ENCODE measurements at places on chromosomes 13 and 19.

DNA sequence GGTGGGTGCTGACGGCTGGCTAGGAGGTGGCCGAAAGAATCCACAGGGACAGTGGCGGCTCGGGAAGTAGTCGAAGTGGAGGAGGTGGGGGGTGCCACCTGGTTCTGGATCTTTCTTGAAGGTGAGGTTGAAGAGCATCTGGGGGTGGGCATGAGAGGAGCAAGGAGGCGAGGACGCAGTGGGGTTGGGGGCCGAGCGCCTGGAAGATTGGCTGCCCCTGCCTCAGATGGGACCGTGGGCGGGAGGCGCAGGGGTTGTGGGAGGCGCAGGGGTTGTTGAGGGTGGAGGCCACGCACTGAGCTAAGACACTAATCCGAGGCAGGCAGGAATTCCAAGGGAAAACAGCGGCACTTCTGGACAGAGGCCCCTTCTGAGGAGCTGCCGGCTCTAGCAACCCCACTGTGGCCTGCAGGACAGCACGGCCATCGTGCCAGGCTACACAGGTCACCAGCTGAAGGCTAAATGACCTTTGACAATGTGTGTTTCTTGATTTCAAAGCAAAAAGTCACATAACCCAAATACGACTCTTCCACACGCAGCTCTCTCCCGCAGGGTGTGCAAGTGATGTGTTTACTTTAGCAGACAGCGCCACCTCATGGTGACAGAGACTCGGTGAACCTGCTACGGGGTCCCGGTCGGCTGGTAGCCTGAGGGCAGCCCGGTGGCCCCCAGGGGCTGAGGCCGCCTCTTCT is 44.1 kb upstream of the RANBP3 start:
- peak; percentile 4 for DNase-seq

DNA sequence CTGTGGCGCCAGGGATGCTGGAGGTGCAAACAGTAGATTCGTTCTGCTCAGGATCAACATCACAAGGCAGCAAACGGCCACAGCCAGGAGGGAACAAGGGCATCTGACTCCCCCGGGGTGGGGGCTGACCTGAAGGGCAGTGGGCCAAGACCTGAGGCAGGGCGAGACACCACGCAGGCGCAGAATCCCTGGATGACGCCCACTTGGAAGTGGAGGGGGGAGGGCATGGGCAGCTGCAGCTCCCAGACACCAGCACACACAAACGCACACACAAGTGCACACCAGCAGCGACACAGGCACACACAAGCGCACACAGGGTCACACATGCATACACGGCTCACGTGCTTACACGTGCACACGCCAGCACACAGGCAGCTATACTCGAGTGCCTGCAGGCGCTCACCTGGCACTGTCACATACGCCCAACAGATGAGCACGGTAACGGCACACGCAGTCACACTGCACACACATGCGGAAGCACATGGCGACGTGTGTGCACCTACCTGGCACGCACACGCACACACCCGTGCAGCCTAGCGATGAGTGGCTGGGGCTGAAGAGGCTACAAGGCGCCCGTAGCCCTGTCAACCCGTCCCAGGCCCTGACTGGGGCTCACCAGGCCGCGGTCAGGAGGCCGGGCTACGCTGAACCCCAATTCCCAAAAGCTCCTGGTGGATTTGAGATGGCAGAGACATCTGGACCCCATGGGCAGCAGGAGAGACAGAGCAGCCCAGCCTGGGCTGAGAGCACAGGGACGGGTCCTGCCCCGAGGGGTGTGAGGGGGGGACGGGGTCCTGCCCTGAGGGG is 5.5 kb downstream of the C2CD4C start:
- DNase-seq: no peak

DNA sequence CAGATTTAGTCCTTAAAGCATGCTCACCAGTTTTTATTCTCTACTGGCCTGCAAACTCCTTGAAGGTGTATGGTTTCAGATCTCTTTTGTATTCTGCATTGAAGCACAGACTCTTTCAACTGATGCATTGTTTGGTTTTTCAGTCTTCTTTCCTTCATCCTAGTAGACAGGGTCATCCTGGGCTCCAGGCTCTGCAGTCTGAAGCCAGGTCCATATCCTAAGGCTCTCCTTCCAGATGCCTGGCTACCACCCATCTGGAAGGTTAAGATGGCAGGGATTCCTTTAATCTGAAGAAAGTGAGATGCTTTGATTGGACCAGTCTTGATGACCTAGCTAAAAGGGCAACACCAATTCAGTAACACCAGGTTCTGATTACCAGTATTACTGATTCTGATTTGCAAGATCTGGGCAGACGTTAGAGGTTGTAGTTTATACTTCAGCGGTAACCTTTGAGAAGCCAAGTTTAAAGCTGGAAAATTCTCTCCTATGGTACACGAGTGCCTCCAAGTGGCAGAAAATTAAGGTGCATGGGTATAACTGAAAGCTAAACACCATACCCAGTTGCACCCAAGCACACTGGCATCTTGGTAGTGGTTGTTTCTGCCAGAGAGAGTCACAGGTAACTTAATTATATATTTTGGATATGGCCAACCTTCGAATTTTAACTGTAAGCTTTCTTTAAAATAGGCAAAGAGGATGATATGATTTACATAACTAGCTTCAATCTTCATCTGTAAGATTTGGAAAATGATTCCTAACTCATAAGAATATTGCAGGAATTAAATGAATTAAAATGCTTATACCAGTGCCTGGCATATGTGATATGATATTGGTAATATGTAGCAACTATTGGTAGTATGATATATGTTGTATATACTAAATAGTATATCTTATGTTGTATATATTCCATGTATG is 1651.9 kb upstream of the MIR17HG start:
- no peak for DNase-seq

DNA sequence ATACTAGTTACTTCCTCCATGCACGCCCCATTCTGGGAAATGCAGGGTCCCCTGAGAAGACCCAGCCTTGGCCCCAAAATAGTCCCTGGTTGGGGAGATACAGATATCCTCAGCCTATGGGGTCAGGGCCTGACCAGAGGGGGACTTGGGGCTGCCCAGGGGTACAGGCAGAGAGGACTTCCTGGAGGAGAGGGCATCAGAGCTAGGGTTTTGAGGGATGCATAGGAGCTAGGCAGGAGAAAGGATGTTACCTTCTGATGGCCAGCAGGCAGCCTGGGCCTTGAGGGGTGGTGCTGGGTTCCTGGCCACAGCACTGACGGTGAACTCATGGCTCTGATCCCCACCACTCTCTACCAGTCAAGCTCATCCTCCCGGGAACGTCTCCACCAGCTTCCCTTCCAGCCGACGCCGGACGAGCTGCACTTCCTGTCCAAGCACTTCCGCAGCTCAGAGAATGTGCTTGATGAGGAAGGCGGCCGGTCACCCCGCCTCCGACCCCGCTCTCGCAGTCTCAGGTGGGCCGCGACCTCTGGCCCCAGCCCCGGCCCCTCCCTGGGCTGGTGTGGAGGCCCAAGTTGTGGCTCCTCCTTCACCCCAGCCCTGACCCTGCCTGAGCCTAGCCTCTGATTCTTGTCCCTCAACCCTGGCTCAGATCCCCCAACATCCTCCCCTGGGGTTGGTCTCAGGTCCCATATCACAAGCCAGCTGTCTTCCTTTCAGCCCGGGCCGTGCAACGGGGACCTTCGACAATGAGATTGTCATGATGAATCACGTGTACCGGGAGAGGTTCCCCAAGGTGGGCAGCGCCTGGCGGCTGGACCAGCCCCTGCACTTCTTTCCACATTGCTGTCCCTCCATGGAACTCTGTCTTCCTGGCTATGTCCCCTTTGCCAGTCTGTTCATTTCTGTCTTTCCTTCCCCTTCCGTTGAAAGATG is 25.6 kb downstream of the MAST3 start:
- DNase-seq: no peak

DNA sequence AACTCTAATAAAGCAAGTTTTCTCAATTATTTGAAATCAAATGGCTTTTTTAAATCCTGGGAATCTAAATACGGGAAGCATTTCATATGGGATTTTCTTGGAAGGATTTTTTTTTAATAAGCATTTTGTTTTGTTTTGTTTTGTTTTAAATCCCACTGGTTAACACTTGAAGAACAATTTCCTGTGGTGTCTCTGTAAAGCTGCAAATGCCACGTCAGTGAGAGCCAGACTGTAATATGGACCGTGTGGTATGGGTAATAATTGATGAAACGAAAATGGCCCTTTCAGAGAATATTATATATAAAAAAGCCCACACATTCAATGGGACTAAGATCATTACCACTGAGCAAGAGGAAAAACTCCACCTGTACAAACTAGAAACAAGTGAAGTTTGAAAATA is 33.9 kb upstream of the MIR17HG start:
- no peak for DNase-seq

DNA sequence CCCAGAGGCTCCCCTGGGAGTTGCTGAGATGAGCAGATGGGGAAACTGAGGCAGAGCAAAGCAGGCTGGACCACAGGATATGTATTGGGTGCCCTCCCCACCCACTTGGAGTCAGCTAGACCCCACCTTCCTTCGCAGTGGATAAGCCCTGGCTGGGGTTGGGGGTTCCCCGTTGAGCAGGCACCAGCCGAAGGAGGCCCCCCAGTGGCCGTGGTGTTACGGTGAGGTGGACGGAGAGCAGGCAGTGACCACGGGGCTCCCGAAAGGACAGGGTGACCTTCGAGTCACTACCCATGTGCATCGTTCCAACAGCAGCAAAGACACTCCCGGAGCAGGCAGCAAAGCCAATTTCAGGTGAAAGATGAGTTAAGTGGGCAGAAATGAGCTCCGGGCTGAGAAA is 62.4 kb upstream of the ADGRE5 start:
- no peak for DNase-seq

DNA sequence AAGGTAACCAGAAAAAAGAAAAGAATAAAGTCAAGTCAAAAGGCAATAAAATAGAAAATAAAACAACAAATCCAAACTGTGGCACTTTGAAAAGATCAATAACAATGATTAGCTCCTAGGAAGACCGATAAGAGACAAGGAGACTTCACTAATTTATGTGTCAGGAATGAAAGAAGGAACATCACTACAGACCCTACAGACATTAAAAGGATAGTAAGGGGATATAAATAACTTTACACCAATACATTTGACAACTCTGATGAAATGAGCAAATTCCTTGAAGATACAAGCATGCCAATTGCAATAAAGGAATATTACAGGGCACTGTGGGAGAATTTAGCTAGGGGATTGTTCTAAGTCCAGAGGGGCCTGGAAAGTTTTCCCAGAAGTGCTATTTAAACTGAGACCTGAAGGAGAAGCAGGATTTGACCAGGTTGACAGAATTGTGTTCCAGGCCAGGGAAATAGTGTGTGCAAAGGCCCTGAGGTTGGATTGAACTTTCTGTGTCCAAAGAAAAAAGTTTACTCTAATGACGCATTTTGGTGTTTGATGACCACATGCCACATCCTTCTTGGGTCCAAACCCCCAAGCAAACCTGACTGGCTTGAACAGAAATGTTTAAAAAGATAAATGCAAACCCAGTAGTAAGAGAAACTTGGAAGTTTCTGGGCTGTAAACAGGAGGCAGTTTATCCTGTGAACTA is 1.6 kb upstream of the C19orf38 start:
- no peak for DNase-seq

GRCh38 chr13:44575035-44575434 is 1.1 kb downstream of the TSC22D1 start:
- DNase-seq: no peak

DNA sequence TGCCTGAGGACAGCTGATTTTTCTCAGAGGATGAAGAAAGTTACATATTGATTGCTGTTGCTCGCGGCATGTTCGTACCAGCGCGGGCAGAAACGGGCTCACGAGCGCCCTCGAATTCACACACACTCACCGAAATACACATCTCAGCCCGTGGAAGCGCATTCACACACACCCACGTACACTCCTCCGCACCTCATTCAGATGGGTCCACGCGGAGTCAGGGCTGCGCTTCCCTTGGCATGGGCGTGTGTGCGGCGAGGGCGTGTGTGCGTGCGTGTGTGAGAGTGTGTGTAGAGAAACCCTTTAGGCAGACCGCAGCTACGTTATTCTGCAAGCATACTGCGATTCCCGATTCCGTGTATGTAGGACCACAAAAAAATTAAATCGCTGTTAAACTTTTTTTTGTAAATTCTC is 2.1 kb upstream of the PCDH17 start:
- peak; percentile 32 for DNase-seq

DNA sequence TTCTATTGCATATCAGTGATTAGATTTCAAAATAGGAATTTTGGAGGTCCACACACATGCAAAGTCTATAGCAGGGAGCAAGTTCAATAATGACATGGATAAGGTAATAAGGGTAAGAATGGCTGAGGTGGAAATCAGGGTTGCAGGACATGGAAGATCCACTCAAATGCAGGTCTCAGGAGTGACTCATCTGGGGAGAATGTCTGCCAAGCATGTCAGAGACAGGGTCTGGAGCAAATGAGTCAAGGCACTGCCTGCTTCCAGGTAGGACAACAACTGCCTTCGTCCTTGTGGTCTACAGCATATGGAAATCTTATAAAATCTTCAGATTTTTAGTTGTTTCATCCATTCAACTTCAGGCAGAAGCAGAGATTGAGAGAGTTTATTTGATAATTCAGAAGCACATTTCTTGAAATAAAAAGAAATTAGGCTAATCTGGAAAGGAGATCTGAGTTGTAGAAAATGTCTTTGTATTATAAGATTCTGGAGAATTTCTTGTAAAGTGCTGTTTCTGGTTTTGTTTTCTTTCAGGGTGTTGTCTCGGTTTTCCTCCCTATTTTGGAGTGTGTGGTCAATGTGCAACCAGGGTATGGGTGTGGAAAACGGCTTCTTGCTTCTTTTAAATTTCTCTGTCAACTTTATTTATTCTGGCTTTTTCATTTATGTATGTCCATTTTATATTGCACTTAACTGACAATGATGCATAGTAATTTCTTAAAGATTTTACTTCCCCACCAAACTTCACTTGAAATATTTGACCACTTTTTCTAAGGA is 748.8 kb downstream of the LIG4 start:
- no peak for DNase-seq

- no peak for DNase-seq
Measured at GRCh38 chr13:73107481-73107880, 48.7 kb downstream of the KLF5 start.

DNA sequence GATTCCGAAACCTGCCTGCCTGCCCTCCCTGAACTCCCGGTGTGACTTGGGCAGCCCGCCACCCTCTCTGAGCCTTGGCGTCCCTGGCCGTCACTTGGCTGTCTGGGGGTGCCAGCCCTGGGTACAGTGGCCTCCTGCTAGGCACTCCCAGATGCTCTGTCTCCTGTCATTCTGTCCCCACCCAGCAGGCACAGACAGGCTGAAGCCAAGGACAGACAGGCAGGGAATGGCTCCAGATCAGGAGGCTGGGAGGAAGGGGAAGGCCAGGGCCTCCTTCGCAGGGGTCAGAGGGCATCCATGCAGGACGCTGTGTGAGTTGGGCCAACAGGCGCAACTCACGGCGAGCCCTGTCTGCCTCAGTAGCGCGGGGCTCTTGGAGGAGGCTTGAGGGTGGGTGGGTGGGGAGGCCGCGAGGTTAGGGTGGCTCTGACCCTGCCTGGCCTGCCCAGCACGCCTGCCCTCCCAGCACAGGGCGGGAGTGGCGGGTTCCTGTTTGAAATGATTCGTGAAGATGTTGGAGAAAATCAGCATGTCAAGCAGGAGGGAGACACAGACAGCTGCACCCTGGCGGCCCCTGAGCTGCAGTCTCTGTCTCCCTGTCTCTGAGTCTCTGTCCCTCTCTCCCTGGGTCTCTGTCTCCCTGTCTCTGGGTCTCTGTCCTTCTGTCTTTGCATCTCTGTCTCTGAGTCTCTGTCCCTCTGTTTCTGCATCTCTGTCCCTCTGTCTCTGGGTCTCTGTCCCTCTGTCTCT is 19.7 kb downstream of the KLHL26 start:
- no peak for DNase-seq
